ENCODE measurements at places on chromosomes 6 and 20.
A peak's percentile ranks its signal among the peaks of the same experiment; 100 is the strongest.

- no peak for DNase-seq
These were observed 31.0 kb upstream of the NTSR1 start for GRCh38 chr20:62677678-62678077.

- no peak for DNase-seq
These were observed 160.9 kb upstream of the AFDN start for GRCh38 chr6:167665698-167666330.

- DNase-seq = no peak
These were observed 170.4 kb upstream of the SPTLC3 start for GRCh38 chr20:12838261-12838866.

DNA sequence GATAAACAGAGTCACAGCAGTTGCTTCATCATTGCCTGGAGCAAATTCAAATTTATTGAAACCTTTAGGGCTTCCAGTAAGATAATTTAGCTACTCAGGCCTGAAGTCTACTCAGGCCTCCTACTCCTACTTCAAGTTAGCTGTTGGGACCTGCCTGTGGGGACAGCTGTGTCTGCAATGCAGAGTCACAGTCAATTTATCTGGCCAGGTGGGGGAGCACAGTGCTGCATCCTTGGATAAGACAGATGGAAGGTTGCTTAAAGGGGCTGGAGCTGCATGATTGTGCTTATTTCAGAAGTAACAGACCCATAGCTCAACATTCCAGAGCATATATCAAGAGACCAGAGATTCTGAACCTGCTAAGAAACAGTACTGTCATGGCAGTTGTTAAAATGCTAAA, 932.1 kb downstream of the QKI start:
- no peak for DNase-seq

DNA sequence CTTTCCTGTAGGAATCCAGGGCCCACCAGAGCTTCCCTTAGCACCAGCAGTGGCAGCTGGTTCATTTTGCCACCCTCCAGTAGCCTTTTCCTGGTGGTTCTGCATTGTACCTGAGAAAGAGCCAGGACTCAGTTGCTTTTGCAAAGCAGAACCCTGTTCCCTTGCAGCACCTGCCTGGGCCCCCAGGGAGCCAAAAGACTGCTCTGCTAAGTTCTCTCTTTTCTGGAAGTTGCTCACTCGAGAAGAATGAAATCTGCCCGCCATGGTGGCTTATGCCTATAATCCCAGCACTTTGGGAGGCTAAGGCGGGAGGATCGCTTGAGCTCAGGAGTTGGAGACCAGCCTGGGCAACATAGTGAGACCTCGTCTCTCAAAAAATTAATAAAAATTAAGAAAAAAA, 24.0 kb downstream of the GHRH start:
- no peak for DNase-seq

- DNase-seq = no peak
These were observed 127.4 kb downstream of the CD24 start for GRCh38 chr6:106847116-106847515.

DNA sequence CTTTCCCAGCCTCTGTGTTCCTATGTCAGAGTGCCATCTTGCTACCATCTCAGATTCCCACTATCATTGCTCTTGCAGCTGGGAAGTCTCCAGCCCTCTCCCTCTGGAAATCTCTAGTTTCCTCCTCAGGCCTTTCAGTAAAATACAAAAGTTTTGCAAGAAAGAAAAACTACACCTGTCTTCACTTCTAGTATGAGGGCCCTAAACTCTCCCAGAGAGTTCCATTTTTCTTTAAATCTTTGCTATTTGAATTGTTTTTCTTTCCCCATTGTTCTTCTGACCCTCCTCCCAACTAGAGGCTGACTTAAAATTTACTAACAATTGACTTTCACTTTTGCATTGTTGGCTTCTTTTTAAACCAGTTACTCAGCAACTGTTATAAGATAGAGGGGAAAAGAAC, 62.8 kb downstream of the LY86 start:
- DNase-seq = no peak

DNA sequence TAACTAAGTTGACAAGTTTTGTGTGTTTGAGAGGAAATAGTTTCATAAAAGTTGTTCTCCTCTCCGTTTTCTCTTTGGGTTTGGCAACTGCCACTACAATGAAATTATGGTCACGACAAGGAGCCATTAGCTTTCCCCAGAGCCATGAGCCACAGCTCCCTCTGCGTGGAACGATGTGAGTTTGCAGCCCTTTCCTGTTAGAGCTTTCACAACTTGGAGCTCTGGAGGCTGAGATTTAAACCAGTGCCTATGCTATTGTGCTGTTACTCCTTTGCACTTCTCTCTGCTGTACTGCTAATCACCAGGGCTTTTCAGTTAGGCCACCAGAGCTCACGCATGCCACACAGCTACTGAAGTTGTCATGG, 29.3 kb upstream of the TXNDC5 start:
- DNase-seq = no peak

- DNase-seq = no peak
These were observed 4.0 kb downstream of the MKKS start for GRCh38 chr20:10430000-10430466.

DNA sequence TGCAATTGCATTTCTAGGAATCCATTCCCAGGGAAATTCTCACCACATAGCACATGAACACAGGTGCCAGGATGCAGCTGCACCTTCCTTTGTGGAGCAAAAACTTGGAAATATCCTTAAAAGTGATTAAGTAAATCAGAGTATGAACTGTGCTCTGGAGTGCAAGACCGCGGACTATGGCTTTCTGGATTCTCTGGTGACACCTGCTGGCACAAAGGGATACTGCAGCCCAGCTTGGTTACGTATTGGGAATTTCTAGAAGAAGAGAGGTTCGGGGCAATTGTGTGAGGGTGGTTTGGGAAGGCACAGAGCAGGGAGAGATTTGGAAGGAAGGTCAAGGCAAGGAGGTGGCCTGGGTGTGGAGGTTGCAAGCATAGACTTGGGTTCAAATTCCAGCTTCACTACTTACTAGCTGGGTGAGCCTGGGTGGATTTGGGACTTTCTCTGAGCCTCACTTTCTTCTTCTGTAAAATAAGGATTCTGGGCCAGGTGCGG, 15.9 kb upstream of the PEDS1 start:
- peak; percentile 76 for DNase-seq

DNA sequence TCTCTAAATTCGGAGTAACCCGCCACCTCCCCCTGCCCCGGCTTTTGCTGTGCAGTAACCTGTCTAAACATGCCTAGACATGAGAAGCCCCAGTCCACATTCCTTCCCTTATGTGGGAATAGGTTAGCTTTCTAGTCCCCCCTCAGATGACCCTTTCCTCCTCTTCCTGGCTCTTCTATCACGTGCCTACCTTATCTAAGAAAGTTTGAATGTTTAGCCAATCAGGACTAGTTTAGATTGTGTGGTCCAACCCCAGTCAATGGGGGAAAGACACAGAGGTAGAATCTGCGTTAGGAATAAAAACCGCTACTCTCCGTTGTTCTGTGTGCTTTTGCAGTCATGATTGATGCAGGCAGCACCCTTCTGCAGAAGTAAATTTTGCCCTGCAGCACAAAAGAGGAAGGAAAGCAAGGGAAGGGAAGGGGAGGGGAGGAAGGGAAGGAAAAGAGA, 69.0 kb upstream of the CD93 start:
- no peak for DNase-seq

DNA sequence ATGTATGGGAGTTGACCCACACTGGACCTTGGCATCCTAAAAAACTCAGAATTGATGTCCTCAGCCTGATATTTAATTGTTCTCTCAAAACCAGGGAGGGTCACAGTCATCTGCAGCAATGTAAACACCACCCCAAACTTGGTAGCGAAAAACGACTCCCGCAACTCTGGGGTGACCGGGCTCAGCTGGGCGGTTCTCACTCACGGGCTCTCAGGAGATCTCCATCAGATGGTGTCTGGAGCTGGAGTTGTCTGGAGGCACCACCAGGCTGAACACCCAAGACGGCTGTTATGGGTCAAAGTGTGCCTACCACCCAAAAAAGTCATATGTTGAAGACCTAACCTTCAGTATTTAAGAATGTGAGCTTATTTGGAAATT, 50.9 kb upstream of the NXT1 start:
- no peak for DNase-seq

GRCh38 chr6:147530132-147531060, 21.9 kb downstream of the SAMD5 start:
- DNase-seq = no peak

DNA sequence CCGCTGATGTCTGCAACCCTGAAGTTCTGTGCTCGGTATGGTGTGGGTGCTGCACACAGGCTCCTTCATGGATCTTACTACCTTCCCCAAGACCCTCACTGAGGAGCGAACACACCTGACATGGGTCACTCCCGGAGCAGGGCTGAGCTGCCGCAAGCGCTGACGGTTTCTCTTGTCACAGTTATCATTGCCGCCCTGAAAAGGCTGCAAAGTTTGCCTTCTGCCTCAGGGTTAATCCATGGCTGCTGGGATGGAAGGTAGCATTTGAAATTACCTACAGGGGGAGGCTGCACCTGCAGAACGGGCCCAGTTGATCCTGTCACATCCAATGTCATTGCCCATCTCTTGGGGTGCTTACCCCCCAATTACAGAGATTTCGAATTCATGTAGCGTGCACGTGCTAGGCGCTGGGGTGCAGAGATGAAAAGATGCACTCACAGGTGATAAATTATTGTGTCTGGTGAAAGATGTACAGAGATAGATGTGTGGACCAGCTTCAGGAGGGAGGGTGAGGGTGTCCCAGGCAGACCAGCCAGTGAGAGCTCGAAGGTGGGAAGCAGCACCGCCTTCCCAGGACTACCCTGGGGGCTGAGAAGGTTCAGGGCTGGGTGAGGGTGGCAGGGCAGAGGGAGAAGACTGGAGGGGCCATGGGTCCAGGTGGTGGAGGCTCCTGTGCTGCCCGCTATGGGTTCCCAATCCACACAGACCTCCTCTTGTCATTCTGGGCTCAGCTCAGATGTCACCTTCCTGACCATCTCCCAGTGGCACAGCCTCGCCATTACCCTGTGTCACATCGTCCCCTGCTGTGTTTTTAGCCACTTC, 120.1 kb downstream of the SYCP2 start:
- no peak for DNase-seq

DNA sequence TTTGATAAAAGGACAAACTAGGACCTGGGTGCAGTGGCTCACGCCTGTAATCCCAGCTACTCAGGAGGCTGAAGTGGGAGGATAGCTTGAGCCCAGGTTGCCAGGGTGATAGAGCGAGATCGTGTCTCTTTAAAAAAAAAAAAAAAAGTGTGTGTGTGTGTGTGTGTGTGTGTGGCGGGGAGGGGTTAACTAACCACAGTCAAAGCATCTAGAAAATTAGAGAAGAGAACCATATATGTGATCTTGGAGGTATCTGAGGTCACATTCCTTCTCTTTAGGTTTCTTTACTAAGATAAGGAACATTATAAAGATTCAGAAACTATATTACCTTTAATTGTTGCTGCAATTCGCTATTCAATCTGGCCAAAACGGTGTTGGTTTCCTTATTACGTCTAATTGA, 80.9 kb downstream of the REPS1 start:
- DNase-seq = no peak

- no peak for DNase-seq
These were observed 448 bp upstream of the RIN2 start for GRCh38 chr20:19757487-19758132.

- no peak for DNase-seq
These were observed 13.7 kb downstream of the FOXP4 start for GRCh38 chr6:41559655-41560427.

DNA sequence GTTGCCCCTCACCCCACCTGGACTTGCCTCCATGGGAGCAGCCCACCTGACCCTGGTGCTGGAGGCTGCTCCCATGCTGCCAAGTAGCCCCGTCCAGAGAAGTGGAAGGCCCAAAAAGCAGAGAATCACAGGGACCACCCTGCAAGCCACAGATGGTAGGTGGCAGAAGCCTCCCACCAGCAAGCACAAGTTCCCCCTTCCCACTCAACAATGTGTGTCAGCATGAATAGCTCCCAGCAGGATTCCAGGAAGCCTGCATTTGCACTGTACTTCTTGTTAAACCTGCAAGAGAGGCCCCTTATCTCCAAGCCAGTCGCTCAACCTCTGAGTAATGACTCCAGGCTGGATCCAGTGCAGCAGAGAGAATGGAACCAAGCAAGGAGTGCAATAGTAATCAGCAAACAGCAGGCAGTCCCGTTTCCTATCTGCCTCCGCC, 180.8 kb upstream of the CST7 start:
- DNase-seq = no peak

DNA sequence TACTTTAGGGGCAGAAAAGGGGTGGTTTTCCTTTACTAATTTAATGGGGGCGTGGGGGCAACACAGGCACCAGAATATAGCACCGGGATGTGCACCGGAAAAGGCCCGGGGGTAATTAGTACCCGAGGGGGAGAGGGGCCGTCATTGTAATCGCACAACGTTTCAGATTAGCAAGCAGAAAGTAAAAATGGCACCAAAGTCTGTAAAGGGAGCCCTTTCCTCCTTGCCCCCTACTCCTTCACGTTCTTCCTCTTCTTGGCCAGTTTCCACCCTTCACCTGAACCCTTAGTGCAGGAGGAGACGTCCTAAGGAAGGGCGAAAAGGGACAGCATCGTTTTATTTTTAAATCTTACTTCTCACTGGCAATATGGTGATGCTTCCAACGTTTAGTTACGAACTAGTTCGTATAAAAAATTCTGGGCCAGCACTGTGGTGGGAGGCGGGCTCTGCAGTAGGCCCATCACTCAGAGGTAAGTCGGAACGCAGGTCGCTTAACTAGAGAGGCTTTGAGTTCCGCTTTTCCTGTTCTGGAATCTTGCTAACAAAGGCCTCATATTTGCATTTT, 742 bp upstream of the CEP85L start:
- no peak for DNase-seq

- no peak for DNase-seq
These were observed 81.2 kb downstream of the EZR start for GRCh38 chr6:158737710-158738615.

GRCh38 chr6:87155842-87156815, 764 bp downstream of the ZNF292 start:
- peak; percentile 16 for DNase-seq

GRCh38 chr6:36241728-36242127, 28.1 kb upstream of the PNPLA1 start:
- no peak for DNase-seq

DNA sequence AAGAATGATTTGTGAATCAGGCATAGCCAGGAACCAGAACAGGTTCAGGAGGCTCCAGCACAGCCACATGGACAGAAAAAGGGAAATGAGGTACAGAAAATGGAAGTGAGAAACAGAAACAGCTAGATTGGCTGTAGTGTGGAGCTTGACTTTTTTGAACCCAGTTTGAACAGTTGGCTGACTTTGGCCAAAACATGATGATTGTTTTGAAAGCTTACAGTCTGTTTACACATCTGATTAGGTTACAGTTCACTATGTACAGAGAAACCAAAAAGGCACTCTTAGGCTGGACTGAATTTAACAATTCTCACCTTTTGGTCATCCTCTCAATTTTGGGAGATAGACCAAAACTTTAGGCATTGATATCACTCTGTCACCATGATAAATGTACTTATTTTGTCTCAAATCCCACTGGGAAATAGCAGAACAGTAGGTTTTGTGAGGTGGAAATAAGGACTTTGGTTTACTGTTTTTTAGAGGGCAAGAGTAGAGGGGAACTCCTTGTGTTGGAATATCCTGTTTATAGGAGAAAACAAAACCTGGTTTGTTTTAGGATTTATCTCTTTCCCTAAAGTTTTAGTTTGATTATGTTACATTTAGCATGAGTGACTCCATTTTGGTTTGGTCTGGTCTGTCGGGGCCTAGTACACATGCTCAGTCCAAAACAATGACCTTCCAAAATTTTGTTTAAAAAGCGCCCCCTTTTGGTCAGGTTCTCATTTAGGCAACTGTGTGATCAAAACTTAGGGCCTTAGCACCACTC, 123.1 kb downstream of the OLIG3 start:
- no peak for DNase-seq

GRCh38 chr20:37970856-37971245, 62.4 kb downstream of the TTI1 start:
- DNase-seq = no peak

Measured in activated T-helper 1 cell treated with anti-CD3 and anti-CD28 coated beads, Interleukin-2, amount 50 U/mL, for 16 hours (primary cell).